ENCODE measurements at places on chromosomes 7 and 10. TPM values are rescaled to one million over a fixed set of nuclear protein-coding genes. Genes with fewer than 3 reads are reported as not detected.
A peak's percentile ranks its signal among the peaks of the same experiment; 100 is the strongest.

DNA sequence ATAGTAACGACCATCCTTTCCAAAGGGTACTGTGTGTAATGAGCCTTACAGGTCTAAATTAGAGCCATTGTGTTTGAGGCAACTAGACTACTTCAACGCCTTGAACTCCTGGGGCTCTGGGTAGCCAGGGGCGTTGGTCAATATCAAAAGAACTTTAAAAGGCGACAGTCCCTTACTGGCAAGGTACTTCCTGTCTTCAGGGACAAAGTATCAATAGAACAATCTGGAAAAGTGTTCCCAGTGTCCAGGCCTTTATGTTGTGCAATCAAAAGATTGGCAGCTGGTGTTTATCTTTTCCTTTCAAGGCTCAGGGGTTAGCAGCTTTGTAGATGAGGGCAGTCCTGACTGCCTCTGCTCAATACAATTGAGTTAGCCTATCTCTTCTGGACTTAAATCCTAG is 284.3 kb downstream of the PARD3 start:
- H3K4me3 ChIP-seq: no peak overlapping the region
- H3K4me1 ChIP-seq: no peaks in the 10 kb centered on the region
- no peak overlapping the region for H3K27ac ChIP-seq
- no peaks in the 10 kb centered on the region for H3K36me3 ChIP-seq
- no peak for DNase-seq

- no peak overlapping the region for H3K27ac ChIP-seq
- no peaks in the 10 kb centered on the region for H3K4me1 ChIP-seq
- H3K27me3 ChIP-seq: no peaks in the 10 kb centered on the region
- H3K4me3 ChIP-seq: no peak overlapping the region
- no peak for DNase-seq
- H3K36me3 ChIP-seq: no peaks in the 10 kb centered on the region
These were observed 10.8 kb upstream of the ST7 start for GRCh38 chr7:116942504-116942903.

DNA sequence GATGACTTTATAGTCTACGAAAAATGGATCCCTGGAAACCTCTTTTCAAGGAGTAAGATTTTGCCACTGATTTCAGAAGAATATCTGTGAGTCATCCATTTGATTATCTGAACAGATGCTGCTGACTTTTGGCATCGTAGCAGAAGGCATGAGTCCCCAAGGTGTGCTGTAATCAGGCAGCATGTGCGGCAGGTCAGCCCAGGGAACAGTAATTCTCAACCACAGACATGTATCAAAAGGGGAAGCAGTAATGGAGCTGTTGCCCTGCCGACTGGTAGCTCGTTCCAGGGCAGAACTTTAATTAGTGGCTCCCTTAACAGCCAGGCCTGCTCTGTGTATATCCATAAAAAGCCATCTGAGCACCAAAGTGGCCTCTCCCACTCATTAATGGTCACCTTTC is 5.7 kb upstream of the VWC2 start:
- DNase-seq: no peak
- H3K27ac ChIP-seq: no peak overlapping the region
- no peaks in the 10 kb centered on the region for H3K4me1 ChIP-seq

DNA sequence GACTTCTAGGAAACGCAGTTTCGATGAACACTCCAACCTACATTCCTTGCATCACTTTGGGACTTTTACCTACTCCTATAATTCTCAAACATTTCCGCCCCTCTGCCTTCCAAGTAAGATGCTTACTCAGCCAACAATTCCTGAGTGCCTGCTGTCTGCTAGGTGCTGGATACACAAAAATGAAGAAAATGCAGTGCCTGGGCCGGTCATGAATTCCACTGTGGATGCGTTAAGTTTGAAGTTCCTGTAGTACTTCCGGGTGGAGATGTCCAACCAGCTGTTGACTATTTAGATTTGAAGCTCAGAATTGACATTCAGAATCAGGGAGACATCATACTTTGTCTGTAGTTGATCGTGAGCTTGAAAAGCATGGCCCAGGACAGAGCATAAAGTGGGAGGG is 89.2 kb downstream of the LYZL1 start:
- no peak overlapping the region for H3K4me3 ChIP-seq
- no peak overlapping the region for H3K27ac ChIP-seq
- no peaks in the 10 kb centered on the region for H3K27me3 ChIP-seq
- DNase-seq: no peak

DNA sequence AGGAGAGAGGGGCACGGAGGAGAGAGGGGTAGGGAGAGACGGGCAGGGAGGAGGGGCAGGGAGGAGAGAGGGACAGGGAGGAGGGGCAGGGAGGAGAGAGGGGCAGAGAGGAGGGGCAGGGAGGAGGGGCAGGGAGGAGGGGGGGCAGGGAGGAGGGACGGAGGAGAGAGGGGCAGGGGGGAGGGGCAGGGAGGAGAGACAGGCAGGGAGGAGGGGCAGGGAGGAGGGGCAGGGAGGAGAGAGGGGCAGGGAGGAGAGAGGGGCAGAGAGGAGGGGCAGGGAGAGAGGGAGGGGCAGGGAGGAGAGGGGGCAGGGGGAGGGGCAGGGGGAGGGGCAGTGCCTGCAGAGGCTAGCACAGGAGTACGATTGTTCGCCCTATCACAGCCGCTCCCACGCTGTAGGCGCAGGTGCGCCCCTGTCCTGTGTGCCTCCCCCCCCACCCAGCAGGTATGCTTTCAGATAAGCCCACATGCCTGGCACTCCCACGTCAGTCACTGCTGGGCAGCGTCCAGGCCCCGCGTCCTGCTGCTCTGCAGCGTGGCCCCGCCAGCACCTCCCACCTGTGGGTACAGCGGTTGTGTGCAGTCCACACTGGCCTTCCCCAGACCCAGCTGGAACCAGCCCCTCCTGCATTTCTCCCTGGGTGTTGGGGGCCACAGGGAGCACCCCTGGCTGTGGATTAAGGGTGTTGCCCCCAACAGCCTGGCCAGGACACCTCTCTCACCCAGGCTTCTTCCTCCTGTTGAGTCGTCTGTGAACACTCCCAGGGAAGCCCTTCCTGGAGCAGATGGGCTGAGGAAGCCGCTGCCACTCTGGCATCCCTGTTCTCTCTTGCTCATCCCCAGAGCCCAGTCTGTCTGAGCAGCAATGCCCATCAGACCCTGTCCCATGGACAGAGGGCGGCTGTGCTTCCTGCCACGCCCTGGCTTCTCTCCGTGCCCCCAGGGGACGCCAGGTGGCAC is 10.8 kb downstream of the NKX6-2 start:
- H3K27ac ChIP-seq: no peak overlapping the region
- H3K4me1 ChIP-seq: peaks cover 11% of the 10 kb centered on the region
- peak; percentile 69 for DNase-seq
- no peak overlapping the region for H3K4me3 ChIP-seq
- H3K36me3 ChIP-seq: no peaks in the 10 kb centered on the region

DNA sequence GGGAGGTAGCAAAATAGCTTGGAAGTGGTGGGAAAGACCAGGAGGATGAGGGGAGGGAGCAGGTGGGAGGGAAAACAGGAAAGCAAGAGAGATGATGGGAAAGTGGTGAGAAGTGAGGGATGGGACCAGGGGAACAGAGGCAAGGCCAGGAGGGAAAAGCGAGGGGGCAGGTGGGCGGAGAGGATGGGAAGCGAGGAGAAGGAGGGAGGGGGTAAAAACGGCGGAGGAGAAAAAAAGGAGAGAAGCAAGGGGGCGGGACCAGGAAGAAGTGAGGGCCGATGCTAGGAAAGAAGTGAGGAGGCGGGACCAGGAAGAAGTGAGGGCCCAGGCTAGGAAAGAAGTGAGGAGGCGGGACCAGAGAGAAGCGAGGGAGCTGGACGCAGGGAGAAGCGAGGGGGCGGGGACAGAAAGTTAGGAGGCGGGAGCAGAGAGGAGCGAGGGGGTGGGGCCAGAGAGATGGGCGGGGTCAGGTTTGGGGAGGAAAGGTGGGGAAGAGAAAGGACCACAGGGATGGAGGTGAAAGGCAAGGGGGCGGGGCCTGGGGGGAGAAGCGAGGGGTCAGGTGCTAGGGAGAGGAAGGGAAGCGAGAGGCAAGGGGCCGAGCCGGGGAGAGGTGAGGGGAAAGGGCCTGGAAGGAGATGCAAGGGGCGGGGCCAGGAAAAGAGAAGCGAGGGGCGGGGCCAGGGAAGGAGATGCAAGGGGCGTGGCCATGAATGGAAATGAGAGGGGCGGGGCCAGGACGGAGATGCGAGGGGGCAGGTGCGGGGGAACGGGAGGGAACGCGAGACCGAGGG is 984 bp downstream of the SMURF1 start:
- no peaks in the 10 kb centered on the region for H3K36me3 ChIP-seq
- peak; percentile 97 for DNase-seq
- H3K27me3 ChIP-seq: no peaks in the 10 kb centered on the region
- peaks cover 15% of the 10 kb centered on the region for H3K4me1 ChIP-seq
- peak overlapping the region; percentile 99 for H3K27ac ChIP-seq

- DNase-seq: no peak
- no peaks in the 10 kb centered on the region for H3K27me3 ChIP-seq
- H3K36me3 ChIP-seq: no peaks in the 10 kb centered on the region
- H3K4me3 ChIP-seq: no peak overlapping the region
- H3K27ac ChIP-seq: no peak overlapping the region
These were observed 133.5 kb downstream of the SGMS1 start for GRCh38 chr10:50490241-50490640.

- DNase-seq: no peak
- no peaks in the 10 kb centered on the region for H3K36me3 ChIP-seq
These were observed 370.6 kb upstream of the IGFBP3 start for GRCh38 chr7:46291601-46292150.

GRCh38 chr10:93147281-93147680 is 73.6 kb downstream of the CYP26A1 start:
- no peaks in the 10 kb centered on the region for H3K27me3 ChIP-seq
- DNase-seq: no peak
- H3K27ac ChIP-seq: no peak overlapping the region
- H3K36me3 ChIP-seq: no peaks in the 10 kb centered on the region
- H3K4me3 ChIP-seq: no peak overlapping the region

GRCh38 chr10:35041502-35041879 is 48.6 kb downstream of the CUL2 start:
- no peak for DNase-seq
- H3K27ac ChIP-seq: no peak overlapping the region
- H3K4me3 ChIP-seq: no peak overlapping the region
- no peaks in the 10 kb centered on the region for H3K4me1 ChIP-seq
- no peaks in the 10 kb centered on the region for H3K27me3 ChIP-seq

Gene SLC39A12
- total RNA-seq: not detected

DNA sequence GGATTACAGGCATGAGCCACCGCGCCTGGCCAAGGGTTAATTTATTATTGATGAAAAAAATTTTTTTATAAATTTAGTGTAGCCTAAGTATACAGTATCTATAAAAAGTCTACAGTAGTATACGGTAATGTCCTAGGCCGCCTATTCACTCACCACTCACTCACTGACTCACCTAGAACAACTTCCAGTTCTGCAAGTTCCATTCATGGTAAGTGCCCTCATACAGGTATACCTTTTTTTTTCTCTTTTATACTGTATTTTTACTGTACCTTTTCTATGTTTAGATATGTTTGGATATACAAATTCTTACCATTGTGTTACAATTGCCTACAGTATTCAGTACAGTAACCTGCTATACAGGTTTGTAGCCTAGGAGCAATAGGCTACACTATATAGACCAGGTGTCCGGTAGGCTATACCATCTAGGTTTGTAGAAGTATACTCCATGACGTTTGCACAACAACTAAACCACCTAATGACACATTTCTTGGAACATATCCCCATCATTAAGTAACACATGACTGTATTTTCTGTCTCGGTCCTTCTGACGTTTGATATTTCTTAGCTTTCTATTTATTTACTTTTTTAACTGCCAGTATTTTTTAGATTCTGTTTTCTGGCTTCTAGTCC is 23.4 kb downstream of the IRF5 start:
- peaks cover 30% of the 10 kb centered on the region for H3K36me3 ChIP-seq
- H3K4me1 ChIP-seq: no peaks in the 10 kb centered on the region
- no peak overlapping the region for H3K27ac ChIP-seq
- no peak overlapping the region for H3K4me3 ChIP-seq
- DNase-seq: no peak

DNA sequence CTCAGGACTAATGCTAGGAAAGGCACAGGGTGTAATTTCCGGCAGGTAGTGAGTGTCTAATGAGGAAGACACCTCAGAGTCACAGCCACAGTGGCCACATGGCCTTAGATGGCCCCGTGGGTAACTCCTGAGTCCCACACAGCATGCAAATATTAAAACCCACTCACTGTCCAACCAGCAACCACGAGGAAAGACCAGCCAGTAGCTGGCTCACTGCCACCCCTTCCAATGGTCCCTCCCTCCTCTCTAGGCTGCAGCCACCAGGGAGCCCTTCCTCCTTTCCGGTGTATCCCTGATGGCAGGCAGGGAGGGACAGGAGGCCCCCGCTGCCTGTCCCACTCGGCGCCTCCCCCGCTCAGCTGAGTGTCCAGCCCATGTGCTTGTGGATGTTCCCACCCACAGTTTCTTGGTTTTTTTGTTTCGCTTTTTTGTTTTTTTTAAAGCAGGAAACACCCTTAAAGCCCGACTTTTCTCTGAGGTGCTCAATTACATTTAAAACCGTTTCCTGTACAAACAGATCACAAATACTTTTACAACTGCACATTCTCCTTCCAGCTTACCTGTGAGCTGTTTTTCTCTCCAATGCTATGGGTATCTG is 9.2 kb downstream of the BNIP3 start:
- peak; percentile 39 for DNase-seq
- H3K27ac ChIP-seq: no peak overlapping the region
- no peak overlapping the region for H3K4me3 ChIP-seq
- H3K36me3 ChIP-seq: peaks cover 14% of the 10 kb centered on the region

- H3K4me3 ChIP-seq: no peak overlapping the region
- no peaks in the 10 kb centered on the region for H3K36me3 ChIP-seq
- DNase-seq: no peak
- no peaks in the 10 kb centered on the region for H3K4me1 ChIP-seq
- no peaks in the 10 kb centered on the region for H3K27me3 ChIP-seq
These were observed 444.1 kb upstream of the KLF6 start for GRCh38 chr10:4229106-4229505.

- H3K27me3 ChIP-seq: no peaks in the 10 kb centered on the region
- H3K4me3 ChIP-seq: no peak overlapping the region
- no peak overlapping the region for H3K27ac ChIP-seq
- no peaks in the 10 kb centered on the region for H3K36me3 ChIP-seq
- no peak for DNase-seq
These were observed 253.6 kb upstream of the PHF14 start for GRCh38 chr7:10720042-10720441.

All from transverse colon (tissue), 4 donors.